ENCODE measurements at places on chromosomes 4 and X. TPM values are rescaled to one million over a fixed set of nuclear protein-coding genes. Genes with fewer than 3 reads are reported as not detected.

Gene CT45A1
- not detected for total RNA-seq

Gene UGT2A3
- total RNA-seq = not detected

Gene DGKQ
- 9.1 TPM for total RNA-seq

Gene FOXO4
- 2.3 TPM for total RNA-seq

Gene GRXCR1
- total RNA-seq = not detected

Gene GAGE1
- total RNA-seq = not detected

Gene FAT4
- 1.4 TPM for total RNA-seq

Gene BEX1
- total RNA-seq = 0.54 TPM

GRCh38 chr4:171875291-171875690, 62.1 kb downstream of the GALNTL6 start:
- DNase-seq = no peak

DNA sequence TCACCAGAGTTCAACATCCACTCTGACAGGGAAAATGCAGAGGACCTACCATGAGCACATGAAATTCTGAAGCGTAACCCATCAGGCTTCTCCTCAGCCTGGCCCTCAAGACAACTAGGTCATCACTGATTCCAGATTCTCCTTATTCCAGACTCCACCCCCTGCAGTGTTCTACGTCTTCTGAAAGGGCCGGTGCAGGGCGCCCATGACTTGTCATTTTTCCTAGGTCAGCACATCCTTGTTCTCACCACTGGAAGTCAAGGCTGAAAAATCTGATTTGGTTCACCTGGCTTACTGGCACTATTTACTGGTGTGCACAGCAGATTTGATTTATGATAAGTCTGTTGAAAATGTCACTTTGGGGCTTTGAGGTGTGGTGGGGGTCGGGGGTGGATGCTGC, 140.9 kb upstream of the KLF3 start:
- no peak for DNase-seq

GRCh38 chrX:46628460-46629371, 55.2 kb downstream of the CHST7 start:
- DNase-seq = no peak

DNA sequence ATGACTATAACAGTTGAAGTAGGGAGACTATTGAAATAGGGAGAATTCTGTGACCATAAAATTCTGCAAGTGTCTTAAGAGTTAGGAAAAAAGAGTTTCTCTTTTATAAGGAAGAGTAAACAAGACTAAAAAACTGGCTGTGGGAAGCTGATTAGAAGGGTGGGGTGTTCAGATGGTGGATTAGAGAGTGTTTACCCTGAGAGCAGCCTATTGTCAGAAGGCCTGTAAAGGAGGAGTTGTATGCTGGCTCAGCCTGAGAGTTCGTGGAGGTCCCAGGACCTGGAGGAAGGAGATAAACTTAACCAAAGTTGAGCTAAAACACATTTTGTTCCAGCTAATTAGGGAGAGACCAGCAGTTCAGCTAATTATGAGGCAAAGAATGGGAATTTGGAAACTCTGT, 629.7 kb downstream of the PCDH7 start:
- DNase-seq = no peak

- peak; percentile 42 for DNase-seq
Observed at GRCh38 chrX:50697691-50698090, 116.3 kb downstream of the SHROOM4 start.

DNA sequence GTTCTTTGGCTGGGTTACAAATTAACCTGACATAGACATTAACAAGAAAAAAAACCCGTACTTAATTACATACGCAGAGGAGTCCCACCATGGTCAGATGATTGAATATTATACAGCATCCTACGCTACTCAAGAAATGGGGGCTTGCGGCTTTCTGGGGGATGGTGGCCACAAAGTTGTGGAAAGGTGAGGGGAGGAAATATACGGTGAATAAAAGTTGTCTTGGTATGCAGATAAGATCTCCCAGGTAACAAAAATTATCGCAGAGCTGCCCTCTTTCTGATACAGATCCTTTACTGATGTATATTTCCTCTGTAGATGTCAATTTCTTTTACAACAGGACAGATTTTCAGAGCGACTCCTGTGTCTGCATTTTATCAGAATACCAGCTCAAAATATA, 890 bp downstream of the DCAF16 start:
- no peak for DNase-seq

DNA sequence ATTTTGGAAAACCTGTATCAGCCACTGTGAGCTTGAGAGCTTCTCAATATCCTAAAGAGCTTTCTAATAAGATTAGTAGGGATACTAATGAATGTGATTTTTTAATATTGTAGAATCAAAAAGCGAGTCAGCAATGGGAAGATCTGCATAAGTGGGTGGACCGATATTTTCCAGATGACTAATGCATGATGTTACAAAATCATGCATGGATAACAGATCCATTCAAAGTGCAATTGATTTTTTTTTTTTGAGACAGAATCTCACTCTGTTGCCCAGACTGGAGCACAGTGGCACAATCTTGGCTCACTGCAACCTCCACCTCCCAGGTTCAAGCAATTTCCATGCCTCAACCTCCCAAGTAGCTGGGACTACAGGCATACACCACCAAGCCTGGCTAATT, 7.3 kb upstream of the CLDN2 start:
- DNase-seq = no peak

GRCh38 chr4:106985830-106986229, 50.3 kb downstream of the DKK2 start:
- DNase-seq = peak; percentile 13

- DNase-seq = no peak
Observed at GRCh38 chr4:145503486-145504072, 21.9 kb downstream of the SMAD1 start.

GRCh38 chr4:53061091-53061850, 199.2 kb downstream of the RASL11B start:
- DNase-seq = no peak

GRCh38 chr4:181858741-181859140, 384.5 kb upstream of the TENM3 start:
- no peak for DNase-seq

GRCh38 chr4:151052785-151053184, 37.7 kb upstream of the LRBA start:
- DNase-seq = no peak

DNA sequence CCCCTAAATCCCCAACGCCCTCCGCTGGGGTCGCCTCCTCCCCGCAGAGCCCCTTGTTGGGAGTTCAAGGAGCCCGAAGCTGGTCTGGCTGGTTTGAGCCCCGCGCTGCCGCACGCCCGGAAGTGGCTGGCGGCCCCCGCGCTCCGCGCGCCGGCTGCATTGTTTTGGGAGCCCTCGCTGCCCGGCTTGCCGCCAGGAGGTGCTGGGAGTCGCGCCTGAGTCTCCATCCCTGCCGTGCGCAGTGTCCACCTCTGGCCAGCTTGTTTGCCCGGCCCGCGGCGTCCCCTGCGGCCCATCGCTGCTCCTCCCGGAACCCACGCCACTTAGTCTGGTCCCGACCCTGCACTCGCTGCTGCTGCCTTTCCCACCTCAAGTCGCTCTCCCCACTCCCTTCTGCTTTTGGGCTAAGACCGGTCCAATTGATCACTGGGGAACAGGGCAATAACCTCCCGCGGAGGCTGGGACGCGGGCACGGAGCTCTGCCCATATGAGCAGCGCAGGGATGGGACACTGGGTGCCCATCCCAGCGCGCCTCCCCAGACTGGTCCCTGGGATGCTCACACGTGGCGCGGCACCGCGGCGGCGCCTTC, 2.2 kb upstream of the SFRP2 start:
- no peak for DNase-seq

DNA sequence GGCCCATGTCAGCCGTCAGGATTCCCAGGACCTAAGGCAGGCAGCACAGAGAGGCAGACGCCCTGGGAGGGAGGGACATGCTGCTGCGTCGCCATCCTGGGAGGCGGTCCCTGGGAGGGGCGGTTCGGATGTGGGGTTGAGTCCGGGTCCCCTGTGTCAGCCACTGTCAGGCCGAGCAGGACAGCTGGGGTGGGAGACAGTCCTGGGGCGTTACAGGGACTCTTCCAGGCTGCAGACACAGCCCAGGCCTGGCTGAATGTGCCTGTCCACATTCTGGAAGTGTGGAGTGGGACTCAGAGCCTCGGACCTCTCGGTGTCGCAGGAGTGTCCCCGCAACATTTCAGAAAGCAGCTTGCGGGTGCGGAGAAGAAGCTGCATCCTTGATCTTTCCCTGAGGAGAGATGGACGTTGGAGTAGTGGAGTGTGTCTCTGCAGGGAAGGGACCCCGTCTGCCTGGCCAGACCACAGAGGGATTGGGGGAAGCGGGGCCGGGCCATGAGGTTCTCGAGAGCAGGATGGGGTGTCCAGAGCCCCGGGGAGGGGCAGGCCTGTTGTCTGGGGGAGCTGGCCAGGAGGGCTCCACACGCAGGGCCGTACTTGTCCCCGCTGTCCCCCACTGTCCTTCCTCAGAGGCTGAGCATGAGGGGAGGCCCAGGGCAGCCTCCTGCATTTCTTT, 6.1 kb downstream of the AKAP17A start:
- DNase-seq = no peak

DNA sequence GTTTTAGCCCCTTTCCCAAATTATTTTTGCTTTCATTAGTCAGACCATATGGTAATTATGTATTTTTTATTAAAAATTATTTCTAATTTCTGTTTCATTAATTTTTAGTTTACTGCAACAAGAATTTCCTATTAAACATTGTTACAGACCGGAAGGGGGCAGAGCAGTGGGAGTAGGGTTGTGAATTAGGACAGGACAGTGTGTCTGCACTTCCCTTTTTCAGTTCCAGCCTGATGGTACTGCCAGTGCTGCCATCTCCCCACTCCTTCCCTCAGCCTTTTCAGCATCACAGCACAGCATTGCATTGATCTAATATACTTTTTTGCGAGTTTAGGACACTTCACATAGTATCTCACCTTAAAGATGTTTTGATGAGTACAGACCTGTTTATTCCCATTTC, 76.5 kb downstream of the STIM2 start:
- no peak for DNase-seq

DNA sequence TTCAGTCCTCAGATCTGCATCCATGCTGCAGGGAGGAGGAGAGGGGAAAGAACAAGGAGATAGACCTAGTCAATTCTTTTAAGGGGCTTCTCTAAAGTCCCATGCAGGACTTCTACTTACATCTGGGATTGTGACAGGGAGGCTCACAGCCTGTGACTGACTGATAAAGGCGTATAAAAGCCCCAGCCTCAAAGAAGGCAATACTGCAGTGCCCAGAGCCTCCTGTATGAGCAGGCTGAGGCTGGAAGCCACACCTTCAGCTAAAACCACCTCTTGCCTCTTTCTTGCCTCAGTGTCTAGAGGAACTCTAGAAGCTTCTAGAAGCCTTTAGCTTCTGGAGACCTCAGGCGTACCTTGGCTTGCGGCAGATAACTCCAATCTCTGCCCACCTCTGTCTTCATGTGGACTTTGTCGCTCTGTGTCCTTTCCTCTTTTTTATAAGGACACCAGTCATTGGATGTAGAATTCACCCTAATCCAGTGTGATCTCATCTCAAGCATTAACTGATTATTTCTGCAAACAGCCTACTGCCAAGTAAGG, 6.0 kb upstream of the ZCCHC4 start:
- no peak for DNase-seq

- DNase-seq = no peak
Observed at GRCh38 chr4:152691761-152692160, 12.0 kb upstream of the TMEM154 start.

- DNase-seq = peak; percentile 62
Observed at GRCh38 chr4:21697583-21697982, 251.0 kb downstream of the KCNIP4 start.
